ENCODE measurements at places on chromosomes 5 and 9. TPM values are rescaled to one million over a fixed set of nuclear protein-coding genes. Genes with fewer than 3 reads are reported as not detected.

- no peak for DNase-seq
These were observed 129.3 kb upstream of the SLC44A1 start for GRCh38 chr9:105114964-105115728.

GRCh38 chr5:30098940-30099339, 1094.5 kb upstream of the CDH6 start:
- DNase-seq, result no peak

DNA sequence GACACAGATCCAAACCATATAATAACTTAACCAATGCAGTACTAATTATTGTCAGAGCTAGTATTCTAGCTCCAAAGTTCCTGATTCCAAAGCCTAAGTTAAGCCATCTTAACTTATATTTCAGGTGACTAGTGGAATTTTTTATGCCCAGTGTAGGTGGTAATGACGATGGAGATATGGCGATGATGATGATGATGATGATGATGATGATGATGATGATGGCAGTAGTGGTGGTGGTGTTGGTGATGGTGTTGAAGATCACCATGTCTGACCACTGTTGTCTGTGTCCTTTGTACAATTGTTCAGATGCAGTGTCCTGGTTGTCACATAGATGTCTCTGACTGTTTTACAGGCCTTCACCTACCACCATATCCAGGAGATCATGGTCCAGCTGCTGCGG, 139.9 kb downstream of the INSYN2B start:
- no peak for DNase-seq

DNA sequence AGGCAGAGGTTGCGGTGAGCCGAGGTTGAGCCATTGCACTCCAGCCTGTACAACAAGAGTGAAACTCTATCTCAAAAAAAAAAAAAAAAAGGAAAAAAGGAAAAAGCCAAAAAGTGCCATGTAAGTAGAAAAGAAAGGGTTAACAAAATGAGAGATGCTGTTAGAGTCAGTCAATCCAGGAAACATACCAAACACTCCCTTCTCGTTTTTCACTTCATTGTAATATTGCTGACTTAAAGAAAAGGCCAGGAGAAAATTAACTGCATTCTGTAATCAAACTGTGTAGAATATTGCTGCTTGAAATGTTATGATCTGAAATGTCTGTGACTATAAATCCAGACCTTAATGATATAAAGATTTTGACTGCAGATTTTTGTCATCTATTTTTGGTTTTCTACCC, 379.1 kb downstream of the ENC1 start:
- DNase-seq, result no peak

GRCh38 chr5:105088102-105088501, 1525.5 kb upstream of the NUDT12 start:
- DNase-seq, result no peak

DNA sequence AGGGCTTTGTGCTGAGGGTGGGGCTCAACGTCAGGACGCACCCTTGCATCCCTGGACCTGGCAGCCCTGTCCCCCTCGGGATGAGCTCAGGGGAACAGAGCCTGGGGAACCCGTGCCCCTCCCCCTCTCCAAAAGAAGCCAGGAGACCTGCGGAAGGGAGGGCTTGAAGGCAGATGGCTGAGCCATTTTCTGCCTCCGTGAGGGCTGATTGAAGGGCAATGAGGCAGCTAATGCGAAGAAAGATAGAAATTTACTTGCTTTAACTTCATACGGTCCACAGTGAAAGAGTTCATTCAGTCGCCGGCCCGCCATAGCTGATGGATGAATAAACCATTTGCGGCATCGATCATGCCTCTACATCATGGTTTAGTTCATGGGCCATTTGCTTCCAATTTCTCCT, 28.8 kb downstream of the ASS1 start:
- DNase-seq, result peak; percentile 67

- DNase-seq, result no peak
These were observed at the start of gene FYB1 for GRCh38 chr5:39219437-39219836. TSS of gene FYB1 (minus strand) at chr5:39219563. CDS start at chr5:39202960, 16,603 bp downstream.

DNA sequence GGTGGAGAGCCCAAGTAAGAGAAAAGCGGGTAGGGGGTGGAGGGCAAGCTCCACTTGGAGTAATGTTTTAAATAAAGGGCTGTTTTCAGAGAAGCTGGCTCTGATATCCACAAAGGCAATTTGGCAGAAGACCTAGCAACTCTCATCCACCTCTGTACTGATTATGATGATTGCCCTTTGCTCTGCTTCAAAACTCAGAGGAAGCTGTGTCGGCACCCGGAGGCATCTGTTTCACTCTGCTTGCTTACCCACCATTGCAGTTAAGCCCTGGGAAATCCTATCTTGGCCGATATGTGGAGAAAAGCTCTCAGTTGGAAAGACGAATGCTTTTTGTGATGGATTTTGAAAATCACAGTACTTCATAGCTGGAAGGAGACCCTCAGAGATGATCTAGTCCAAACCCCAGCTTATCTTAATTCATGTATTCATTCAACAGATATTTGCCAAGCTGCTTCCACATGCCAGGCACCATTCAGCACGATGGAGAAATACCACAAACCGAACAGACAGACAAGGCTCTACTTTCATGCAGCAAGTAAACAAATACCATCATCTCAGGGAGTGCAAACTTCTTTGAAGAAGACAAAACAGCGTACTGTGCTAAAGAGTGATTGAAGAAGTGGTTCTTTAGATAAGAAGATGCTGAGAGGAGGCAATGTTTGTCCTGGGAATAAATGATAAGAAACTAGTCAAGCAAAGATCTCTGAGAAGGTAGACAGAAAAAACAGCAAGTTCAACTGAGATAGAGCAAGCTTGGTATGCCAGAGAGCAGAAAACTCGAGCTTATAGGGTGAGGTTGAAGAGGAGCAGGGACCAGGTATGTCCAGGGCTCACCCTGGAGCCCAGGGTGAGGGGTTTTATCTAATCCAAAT, 140.4 kb upstream of the SPDL1 start:
- DNase-seq, result no peak

GRCh38 chr5:157109744-157110143, 900 bp upstream of the HAVCR2 start:
- no peak for DNase-seq

GRCh38 chr5:123992641-123993040, 480.7 kb downstream of the CSNK1G3 start:
- no peak for DNase-seq

- no peak for DNase-seq
These were observed 32.8 kb downstream of the GDNF start for GRCh38 chr5:37807015-37807414.

DNA sequence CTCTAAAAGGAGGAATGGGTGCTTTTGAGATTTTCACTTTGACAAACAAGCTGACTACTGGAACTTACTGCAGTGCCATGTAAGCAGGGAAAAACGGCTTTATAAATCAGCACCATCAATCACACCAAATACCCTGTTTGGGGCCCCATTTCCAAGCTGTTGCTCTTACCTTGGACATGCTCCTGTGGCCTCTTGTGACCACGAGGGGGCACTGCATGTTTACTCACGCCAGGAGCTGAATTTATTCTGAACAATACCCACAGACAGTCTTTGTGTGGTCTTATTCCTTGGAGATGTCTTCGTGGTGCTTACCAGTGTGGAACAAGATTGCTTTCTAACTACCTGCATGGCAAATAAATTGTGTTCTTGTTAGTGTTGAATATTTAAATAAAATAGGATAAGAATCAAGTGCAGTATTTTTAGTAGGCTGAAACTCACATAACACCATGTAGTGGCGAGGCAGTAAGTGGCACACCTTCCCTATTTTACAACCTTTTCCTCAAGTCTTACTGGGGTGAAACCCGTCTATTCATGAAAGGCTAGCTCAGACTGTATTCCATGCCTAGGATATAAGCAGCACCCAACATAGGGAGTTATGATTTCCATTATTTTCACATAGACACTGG, 155.5 kb upstream of the NMUR2 start:
- peak; percentile 66 for DNase-seq

DNA sequence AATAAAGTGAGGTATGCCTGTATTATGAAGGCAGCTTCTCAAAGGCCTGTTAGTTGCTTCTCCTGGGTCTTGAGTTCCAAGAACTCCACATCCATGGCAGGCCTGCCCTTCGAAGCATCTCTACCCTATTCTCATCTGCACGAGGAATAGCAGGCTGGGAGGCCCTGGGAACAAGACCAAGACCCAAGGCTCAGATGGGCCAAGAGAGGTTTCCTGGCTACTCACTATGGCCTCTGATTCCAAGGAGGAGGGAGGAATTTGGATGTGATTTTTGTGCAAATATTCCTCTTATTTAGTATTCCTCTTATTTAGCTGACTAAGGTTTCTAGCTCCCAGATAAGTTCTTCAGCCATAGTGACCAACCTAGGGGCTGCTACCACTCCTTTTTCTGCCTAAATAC, 151.3 kb downstream of the SAXO1 start:
- DNase-seq, result no peak

- DNase-seq, result no peak
These were observed 28.6 kb upstream of the HRH2 start for GRCh38 chr5:175629261-175629660.

DNA sequence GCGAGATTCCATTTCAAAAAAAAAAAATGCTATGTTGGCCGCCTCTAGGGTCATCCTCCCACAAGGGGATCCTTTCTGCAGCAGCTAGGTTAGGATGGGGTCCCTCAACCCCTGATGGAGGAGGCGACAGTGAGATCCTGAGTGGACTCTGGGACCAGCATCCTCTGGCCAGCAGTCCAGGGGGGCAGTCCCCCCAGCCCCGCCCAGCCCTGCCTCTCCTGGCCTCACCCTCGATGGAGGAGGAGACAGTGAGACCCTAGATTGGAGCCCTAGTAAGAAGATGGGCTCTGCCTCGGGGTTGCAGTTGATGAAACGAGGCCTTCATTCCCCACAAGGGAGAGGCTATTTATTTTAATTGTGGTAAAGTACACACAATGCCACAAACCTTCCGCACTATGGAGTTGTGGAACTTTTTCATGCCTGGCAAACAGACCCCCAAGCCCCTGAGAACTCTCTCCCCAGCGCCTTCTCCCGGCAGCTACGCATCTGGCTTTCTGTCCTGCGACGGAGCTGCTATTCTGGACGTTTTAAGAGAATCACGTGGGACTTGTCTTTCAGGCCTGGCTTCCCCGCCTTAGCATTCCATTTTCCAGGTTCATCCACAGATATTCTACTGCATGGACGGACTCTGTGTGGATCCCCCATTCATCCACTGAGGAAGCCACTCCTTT, 15.8 kb downstream of the VAV2 start:
- DNase-seq, result no peak

DNA sequence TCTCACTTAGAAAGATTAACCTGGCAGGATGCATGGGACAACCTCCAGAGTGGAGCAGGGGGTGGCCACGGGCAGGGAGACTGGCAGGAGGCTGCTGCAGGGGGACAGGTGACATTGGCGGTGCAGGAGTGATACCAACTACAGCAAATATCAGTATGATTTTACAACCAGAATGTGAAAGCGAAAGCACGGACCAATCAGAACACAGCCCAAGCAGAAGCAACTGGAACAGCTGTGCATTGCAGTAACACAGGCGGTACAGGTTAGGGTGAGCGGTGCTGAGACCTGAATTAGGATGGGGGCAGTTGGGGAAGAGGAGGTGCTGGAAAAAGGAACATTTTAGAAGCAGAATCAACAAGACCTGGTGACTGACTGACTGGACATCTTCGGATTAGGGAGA, 29.3 kb downstream of the POLR1E start:
- no peak for DNase-seq

DNA sequence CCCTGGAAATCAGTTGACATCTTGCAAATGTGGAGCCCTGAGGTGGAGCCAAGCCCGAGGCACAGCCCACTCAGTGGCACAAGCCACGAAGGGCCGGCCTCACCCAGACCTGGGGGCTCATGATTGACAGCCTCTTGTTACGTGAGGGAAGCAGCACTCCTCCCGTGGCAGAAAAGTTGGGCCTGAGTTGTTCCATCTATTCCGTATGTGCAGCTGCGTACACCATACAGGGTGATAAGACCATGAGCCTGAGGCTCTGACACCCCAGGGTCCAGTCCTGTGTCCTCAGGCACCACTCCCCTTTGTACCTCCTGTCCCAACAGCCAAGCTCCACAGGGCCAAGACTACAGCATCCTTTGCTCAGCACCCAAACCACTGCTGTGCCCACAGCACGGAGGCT, 1.9 kb upstream of the ORM2 start:
- no peak for DNase-seq

DNA sequence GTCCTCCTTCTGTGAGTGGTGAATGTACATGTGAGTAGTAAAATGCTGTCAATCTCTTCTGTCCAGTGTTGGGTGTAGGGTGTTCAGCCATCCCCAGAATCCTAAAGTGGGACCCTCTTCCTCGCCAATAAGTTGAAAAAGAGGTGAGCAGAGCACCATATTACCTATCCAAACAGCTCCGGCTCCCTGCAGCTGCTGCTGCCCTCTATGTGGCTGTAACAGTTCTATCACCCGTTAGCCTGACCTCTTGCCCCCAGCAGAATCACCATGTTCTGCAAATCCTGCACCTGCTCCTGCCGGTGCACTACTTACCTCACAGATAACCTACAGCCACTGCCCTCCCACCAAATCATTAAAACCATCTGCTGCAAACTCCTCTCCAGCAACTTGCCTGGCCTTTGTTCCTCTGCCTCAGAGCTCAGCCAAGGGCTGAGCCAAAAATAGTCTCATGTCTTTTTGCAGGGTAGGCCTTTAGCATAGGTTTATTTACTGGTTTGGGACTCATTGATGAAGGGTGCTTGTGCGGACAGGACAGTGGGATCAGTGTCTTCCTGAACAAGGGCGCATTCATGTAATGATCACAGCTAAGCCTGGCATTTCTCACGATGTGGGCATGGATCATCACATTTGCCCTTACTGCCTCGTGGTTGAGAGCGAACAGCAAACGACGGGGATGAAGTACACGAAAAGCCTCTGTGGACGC, 49.6 kb upstream of the CCL21 start:
- DNase-seq, result no peak

DNA sequence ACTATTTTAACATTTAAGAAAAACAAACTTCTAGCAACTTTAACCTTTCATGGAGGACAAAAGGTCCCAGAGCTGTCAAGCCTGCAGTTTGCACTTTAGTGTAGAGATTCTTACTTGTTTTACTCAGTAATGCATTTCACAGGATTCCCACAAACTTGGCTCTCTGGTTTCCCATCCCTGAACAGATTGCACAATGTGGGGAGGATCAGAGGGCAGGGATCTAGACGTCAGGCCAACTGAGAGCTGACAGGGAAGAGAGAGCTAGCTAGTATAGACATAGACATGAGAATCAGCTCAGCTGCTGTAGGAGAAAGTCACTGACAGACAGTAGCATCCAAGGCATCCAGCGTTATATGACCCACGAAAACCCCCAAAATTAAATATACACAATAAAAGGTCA, 20.9 kb upstream of the BNIP1 start:
- no peak for DNase-seq

Gene DDX46
- total RNA-seq, result 102 TPM

Gene LCN6
- not detected for total RNA-seq

Gene RPS14
- total RNA-seq, result 3,506 TPM

Gene MRPS30
- total RNA-seq, result 102 TPM

Gene SLC26A2
- total RNA-seq, result 51.5 TPM

Gene OLFM1
- not detected for total RNA-seq

Gene KIF3A
- total RNA-seq, result 7.7 TPM

Gene C7
- 17.2 TPM for total RNA-seq

Data from SJCRH30 (cell line).